CD4-positive, alpha-beta T cell treated with Interferon gamma for 1 hour (primary cell): ENCODE measurements at places on chromosomes 2 and 18.

GRCh38 chr2:46704593-46704992 is 211.0 kb downstream of the MCFD2 start:
- DNase-seq = no peak

- DNase-seq = no peak
Observed at GRCh38 chr18:46481847-46482245, 175.2 kb downstream of the LOXHD1 start.

GRCh38 chr18:62023536-62023935 is 130.7 kb upstream of the RNF152 start:
- no peak for DNase-seq

GRCh38 chr2:238883421-238883901 is 35.6 kb downstream of the TWIST2 start:
- DNase-seq = no peak

GRCh38 chr2:16726577-16726976 is 60.9 kb upstream of the CYRIA start:
- DNase-seq = no peak

- no peak for DNase-seq
Observed at GRCh38 chr18:362311-363290, 94.8 kb upstream of the THOC1 start.

GRCh38 chr2:130389358-130389757 is 33.5 kb downstream of the PTPN18 start:
- no peak for DNase-seq
